Stimulated activated CD8-positive, alpha-beta memory T cell treated with anti-CD3 and anti-CD28 coated beads, Interleukin-15, amount 100 ng/mL, for 4 hours (primary cell): ENCODE measurements at places on chromosomes 5 and 9.

DNA sequence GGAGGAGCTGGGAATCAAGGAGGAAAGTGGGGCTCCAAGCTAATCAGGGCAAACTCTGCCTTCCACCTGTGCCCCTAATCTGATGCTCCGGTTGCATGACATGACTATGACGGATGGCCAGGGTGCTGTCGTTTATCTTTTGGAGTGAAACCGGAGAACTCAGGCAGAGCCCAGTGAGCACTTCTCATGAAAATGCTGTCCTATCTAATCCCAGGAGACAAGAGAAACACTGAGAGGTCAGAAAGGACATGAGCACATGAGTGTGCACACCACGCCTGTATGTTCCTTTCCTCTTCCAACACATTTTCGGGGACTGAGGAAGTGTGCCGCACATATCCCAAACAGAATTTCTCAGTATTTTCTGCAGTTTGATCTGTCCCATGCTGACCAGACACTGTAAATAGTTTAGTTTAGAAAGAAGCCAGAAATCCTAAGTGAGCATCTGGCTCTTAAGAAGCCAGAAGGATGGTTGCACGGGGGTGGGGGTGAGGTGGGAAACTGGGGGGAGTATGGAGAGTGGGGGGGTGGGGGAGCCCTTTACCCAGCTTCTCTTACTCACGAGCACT, 217.1 kb downstream of the TSSK1B start:
- no peak for DNase-seq

- no peak for DNase-seq
Measured at GRCh38 chr5:112386766-112387165, 32.3 kb downstream of the EPB41L4A start.

DNA sequence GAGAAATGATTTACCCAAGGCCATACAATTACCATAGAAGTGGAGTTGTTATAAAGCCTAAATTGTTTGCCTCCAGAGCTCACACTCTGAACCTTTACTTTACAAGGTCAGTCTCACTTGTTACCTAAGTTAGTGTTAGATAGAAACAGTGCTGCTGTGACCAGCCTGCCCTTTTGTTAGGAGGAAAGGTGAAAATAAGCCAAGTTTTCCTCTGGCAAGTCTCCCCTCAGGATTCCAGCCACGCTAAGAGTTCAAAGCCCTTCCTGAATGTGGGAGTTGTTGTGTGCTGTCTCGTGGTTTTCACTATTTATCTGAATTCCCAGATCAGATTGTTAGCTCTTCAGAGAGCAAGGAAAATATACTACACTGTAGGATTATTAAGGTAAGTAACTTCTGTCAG, 260.0 kb downstream of the SGCD start:
- no peak for DNase-seq

DNA sequence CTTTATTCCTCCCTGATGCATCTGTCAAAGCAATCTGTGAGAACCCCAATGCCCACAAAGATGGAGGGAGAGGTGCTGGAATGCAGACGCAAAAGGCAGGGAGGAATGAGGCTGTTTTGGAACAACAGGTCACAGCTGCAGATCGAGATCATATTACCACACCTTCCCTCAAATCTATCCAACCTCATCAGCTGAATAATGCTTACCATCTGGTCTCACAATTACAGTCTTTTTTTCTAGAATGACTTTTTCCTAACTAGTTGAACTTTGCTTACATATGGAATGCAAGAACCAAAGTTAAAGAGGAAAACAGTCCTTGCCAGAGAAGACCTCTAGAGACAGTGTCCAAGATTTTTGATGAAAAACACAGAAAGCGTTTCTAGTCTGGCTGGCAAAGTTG, 158.1 kb downstream of the LPAR1 start:
- no peak for DNase-seq

- DNase-seq: no peak
Measured at GRCh38 chr9:134611046-134611445, 30.6 kb upstream of the COL5A1 start.

GRCh38 chr9:133716564-133717112, 21.5 kb downstream of the SARDH start:
- DNase-seq: no peak

DNA sequence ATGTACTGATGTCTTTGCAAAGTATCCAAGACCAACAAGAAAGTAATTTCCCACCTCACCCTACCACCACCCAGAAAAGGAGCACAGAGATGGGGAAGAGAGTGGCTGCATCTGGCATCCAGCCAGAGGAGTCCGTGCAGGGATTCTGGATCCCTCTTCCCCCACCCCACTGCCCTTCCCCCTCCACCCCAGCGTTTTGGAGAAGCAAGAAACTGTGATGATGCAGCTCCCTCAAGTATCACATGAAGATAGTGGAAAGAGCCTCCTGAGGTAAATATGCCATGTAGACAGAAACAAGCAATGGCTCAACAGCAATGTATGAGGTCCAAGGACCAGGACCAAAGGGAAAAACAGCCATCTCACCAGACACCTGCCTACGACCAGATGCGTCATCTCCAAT, 153.8 kb downstream of the DEPDC1B start:
- no peak for DNase-seq

GRCh38 chr5:134082264-134082992, 32.1 kb upstream of the TCF7 start:
- no peak for DNase-seq

- no peak for DNase-seq
Measured at GRCh38 chr9:96232539-96233241, 69.3 kb downstream of the HSD17B3 start.

DNA sequence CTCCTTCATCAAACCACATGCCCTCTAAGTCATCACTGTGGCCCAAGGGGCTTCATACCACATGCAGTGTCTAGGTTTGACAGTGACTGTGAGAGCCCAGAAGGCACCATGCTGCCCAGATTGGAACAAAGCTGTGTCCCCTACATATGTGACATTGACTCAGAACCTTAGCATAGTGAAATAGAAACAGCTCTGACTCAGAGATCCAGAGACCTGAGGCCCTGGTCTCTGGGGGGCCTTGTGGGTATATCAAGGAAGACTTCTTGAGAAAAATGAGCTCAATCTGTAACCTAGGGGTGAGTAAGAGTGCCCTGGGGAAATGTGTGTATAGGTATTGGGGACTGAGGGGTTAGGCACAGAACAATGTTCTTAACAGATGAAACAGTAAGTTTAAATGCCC, 7.1 kb upstream of the ENTREP1 start:
- DNase-seq: no peak

DNA sequence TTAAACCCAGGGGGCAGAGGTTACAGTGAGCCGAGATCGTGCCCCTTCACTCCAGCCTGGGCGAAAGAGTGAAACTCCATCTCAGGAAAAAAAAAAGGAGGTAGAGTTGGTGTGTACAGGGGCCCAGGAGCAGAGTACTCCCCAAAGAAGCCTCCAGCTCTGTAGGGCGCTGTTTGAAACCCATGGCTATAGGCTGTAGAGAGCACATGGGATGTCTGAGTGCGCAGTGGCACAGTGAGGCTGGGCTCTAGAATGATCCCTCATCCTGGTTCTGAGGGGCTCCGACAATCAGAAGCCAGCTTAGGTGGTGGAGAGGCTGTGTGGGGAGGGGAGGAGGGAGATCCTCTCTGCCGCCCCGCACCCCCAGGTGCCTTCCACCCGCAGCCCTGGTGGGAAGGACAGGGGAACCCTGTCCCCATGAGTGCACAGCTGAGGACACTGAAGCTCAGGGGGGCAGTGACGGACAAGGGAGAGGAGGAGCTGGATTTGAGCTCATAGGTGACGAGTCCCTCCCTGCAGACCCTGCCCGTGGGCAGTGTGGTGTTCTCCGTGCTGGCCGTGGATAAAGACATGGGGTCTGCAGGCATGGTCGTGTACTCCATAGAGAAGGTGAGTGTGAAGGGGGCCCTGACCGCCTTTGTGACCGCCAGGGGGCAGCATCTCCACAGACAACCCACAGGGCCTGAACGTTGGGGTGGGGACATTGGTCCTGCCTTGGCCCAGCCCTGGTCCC, 24.6 kb downstream of the CDHR2 start:
- peak; percentile 49 for DNase-seq

DNA sequence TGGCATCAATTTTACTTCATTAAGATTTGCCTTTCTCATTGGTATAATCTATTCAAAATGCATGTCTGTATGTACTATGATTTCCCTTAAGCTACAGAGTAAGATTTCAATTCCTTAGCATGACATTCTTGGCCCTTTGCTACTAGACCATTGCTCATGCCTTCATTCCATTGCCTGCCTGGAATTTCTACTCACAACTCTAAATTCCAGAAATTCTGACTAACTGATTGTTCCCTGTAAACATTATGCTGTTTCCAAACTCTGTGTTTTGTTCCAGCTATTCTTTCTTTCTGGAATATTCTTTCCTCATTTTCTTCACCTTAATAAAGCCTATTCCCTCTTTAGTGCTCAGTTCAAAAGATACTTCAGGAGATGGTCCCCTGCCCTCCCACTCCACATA, 568.8 kb upstream of the SEMA6A start:
- no peak for DNase-seq

GRCh38 chr5:152246401-152246800, 158.7 kb downstream of the NMUR2 start:
- DNase-seq: no peak

DNA sequence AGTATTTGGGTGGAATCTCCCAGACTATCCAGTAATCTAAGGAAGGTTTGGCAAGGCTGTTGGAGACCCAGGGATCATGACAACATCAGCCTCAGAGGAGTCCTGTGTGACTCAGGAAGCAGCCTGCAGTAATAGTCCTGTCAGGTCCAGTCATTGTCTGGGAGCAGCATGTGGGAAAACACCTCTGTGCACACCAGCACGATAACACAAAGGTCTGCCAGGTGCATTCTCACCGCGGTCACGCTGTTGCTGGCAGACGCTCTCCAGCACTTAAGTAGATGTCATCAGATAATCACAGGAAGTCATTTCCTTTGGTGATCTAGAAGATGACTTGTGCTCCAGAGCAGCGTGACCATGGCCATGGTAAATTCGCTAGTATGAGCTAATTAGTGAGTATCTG, 99.2 kb upstream of the IQGAP2 start:
- peak; percentile 21 for DNase-seq

DNA sequence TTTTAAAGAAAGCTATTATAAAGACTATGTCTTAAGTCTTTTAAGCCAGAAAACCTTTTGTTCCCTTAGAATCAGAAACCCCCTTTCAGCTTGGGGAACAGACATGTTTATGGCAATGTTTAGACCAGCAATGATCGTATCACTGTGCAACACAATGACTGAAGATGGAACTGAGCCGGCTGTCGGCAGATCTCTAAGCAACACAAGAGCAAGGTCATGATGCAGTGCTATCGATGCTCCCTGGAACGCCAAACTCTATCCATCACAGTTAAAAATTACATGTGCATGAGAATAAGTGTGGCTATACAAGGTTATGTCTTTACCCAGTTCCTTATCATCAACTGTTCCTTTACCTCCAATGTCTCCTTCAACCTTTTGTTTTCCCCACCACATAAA, 1.8 kb upstream of the RNF44 start:
- DNase-seq: no peak

DNA sequence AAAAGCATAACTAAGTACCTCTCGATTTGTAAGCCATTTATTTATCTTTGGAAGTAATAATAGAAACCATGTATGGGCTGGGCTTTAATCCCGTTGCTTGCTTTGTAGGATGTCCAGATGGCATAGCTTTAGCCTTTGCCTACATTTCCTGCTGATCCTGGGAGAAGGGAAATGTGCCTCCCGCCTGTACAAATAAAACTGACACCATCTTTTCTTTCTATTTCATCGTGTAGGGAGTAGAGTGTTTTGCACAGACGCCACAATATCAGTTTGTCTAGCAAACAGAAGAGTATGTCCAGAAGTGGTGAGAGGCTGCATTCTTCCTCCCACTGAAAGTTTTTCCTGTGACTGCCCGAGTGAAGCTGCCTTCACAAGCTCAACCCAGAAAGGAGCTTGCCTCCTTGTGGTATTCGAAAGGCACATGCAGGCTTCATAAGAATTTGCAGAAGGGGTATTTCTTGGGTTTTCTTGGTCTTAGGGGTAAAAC, 24.7 kb upstream of the TJP2 start:
- DNase-seq: no peak

DNA sequence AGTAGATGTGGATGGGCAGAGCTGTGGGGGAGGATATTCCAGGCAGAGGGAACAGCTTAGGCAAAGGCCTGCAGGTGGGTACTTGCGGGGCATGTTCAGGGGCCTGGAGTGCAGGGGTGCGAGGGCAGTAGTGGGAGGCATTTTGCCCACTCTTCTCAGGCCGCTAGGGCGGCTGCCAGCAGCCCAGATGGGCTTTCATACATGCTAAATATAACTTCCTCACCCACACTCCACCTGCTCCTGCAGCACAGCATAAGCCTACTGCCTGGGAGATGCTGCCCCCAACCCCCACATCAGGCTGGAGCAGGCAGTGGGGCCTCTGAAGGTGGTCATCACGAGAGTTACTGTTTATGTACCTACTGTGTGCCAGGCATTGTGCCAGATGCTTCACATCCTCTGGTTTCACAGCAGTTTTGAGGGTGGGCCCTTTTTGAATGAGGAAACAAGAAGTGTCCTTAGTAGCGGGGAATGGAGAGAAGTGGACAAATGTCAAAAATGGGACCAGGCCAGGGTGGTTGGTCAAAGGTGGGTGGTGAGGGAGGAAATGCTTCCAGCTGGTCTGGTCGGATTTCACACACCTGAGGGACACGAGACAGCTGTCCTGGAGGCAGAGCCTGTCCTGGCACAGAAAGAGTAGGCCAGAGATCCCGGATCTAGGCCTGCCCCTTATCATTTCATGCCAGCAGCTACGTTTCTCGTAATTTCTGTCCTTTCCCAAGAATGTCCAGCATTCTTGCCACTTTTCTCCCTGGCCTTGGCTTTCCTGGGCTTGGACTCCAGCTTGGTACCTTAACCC, 12.1 kb downstream of the RGS14 start:
- DNase-seq: no peak

DNA sequence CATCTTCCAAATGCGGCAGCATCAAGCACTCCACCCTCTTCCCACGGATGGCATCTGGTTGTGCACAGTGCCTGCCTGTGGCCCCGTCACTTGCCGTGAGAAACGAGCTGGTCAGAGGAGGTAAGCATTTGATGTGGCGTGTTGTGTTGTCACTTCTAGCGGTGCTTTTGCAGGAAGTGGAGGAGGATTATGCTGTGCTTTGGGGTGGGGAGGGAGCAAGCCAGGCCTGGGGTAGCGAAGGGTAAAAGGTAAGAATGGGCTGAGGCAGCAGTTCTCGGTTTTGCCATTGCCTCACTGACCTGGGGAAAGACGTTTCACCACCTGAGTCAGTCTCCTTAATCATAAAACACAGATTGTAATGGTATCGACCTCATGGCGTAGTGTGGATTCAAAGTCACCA, 2.3 kb upstream of the POMT1 start:
- DNase-seq: peak; percentile 50

DNA sequence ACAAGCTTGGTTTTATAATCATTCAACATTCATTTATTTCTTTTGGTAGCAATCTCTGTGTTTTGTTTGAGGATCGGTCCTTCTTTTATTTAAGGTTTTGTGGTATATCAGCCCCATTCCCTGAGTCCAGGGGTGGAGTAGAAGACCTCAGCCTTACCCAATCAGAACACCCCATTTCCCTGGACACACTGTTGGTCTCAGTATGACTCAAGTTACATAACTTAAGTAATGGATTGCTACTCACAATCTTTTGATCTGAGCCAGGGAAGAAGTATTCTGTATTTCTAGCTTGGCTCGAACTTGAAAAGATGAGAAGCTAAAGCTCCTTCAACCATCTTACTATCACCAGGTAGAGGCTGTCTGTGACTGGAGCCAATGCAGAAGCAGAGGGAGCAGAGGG, 175.2 kb upstream of the HAPLN1 start:
- DNase-seq: no peak
